Astrocyte of the spinal cord (primary cell): ENCODE measurements at places on chromosomes 16 and 17.
A peak's percentile ranks its signal among the peaks of the same experiment; 100 is the strongest.

DNA sequence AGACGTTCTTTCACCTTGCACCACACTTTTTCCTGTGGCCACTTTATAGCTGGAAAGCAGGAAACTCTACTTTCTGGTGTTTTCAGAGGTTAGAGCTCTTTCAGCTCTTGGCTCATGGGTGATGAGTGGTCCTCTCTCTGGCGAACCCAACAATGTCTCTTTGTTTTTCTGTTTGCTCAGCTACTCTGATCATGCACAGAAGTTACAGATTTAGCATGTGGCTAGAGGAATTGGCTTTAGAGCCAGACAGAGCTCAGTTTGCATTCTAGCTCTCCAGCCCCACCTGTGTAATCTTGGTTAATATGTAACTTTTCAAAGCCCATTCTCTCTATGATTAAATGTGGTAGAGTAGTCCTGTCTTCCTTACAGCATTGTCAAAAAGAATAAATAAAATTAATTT is 225.2 kb downstream of the HAPSTR1 start:
- no peak for DNase-seq

DNA sequence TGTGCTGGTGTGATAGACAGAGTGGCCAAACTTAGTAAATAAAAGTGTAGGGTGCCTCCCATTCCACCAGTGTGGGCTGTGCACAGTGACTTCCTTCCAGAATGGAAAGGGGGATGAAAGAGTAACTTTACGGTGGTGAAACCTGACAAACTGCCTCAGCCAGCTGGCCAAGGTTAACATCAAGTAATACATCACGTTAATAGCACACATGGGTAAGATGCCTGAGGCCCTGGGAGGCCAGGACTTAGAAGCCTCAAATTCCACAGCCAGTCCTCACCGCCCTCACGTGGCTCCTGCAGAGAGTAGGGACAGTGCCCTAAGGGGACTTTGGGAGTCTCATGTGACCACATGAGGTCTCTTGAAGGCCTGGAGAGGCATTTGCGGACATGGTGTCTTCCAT is 14.1 kb downstream of the RMI2 start:
- DNase-seq: peak; percentile 69

- no peak for DNase-seq
These were observed 69.2 kb upstream of the DHX40 start for GRCh38 chr17:59496178-59496577.

- DNase-seq: no peak
These were observed 20.4 kb upstream of the KDM8 start for GRCh38 chr16:27182906-27183405.

- DNase-seq: peak; percentile 93
These were observed 46.1 kb downstream of the ABCA8 start for GRCh38 chr17:68909066-68909465.

GRCh38 chr16:55543472-55543871 is 23.0 kb upstream of the CAPNS2 start:
- peak; percentile 60 for DNase-seq

GRCh38 chr17:44601539-44601938 is 44.3 kb downstream of the FZD2 start:
- DNase-seq: peak; percentile 40

- no peak for DNase-seq
These were observed 37.1 kb upstream of the SLC38A8 start for GRCh38 chr16:84079664-84080063.
